ENCODE measurements at places on chromosomes 5 and 9. TPM values are rescaled to one million over a fixed set of nuclear protein-coding genes. Genes with fewer than 3 reads are reported as not detected.

ECPAS gene
- total RNA-seq: 81.5 TPM

TRAF1 gene
- total RNA-seq: 2.4 TPM

OR1L1 gene
- not detected for total RNA-seq

CDC25C gene
- total RNA-seq: 0.19 TPM

PCYOX1L gene
- total RNA-seq: 4.3 TPM

SLC25A46 gene
- 48.0 TPM for total RNA-seq

TMEM252 gene
- total RNA-seq: not detected

LRRC70 gene
- total RNA-seq: 2.2 TPM

GRM6 gene
- total RNA-seq: not detected

Measured in cardiac septum (tissue), 1 donor.